Glutamatergic neuron (in vitro differentiated cells): ENCODE measurements at places on chromosomes 4 and X. TPM values are rescaled to one million over a fixed set of nuclear protein-coding genes. Genes with fewer than 3 reads are reported as not detected.

CFI gene
- not detected for total RNA-seq

RNF113A gene
- total RNA-seq: 19.1 TPM

ZBED1 gene
- 45.4 TPM for total RNA-seq

DNA sequence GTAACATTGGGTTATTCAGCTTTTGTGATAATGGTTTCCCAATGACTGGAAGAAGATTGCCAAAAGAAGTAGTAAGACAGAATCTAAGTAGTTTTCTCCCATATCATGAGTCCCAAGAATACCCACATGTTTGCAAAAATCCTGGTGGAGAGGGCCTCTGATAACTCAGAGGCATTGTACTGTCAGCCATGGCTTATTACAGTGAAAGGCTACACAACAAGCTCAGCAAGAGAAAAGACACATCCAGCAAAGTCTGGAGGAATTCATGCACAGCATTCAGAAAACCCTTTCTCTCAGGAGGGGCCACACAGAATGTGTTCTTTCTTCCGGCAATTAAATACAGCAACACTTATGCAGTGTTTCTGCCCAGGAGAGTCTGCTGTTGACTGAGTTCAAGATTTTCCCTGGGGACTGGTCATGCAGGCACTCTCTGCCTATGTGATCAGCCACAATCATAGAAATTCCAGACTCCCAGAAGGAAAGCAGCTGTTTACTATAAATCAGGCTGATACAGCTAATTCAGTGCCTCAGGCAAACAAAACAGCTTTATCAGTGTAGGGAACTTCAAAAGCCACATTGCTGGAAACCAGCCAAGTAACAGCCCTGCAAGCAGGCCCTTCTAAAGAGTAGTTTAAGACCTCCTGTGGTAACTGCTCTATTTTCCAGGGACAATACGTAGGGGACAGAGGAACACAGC, 937.1 kb downstream of the CCSER1 start:
- DNase-seq: no peak

DNA sequence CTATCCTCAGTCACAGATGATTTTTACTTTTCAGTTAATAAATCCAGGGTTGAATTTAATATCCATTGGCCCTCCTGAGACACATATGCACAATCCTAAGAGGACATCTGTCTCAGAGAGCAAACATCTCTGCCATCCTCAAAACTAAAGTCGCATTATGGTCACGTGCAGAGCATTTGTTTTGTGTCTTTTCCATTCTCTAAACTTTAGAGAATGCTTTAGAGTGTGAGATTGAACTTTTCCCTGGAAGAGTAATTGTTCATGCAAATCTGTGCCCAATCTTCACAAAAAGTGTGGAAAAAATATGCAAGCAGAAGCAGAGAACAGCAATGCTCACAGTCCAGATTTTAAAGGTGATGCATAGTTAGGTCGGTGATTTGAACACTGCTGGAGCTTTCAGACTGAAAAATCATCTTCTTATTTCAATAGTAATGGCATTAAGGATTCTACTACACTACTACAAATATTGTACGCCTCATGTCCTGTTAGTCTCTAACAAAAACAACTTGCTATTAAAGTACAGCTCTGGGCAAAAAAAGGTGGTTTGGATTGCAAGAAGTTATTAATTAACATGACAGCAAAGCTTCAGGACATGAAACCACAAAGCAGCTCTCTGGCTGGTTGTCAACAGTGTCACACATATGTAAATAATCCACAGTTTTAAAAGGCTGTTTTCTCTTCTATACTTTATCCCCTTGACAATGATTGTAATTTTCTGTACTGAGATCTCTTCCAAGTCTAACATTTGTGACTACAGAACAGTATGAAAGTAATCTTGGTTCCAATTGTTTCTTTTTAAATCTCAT, 19.9 kb downstream of the DCHS2 start:
- DNase-seq: no peak

GRCh38 chr4:136183513-136183912, 1348.8 kb downstream of the PCDH18 start:
- DNase-seq: no peak

DNA sequence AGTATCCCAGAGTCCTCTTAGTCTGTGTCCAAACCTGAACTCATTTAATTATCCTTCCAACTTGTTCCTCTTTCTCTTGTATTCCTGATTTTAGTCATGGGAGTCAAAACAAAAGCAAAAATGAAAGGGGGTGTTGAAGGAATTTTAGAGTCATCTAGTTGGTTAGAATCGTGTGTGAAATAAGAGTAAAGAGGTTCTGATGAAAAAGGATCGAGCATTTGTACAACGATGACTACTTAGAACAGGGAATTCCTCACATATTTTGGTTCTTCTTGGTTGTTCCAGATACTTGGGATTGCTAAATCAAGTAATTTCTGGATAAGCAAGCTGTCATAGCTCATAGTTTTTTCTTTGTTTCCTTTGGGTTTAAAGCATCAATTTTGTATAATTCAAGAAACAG, 194.4 kb downstream of the BCOR start:
- no peak for DNase-seq

GRCh38 chr4:5381961-5382441, 326.4 kb downstream of the EVC2 start:
- DNase-seq: no peak

DNA sequence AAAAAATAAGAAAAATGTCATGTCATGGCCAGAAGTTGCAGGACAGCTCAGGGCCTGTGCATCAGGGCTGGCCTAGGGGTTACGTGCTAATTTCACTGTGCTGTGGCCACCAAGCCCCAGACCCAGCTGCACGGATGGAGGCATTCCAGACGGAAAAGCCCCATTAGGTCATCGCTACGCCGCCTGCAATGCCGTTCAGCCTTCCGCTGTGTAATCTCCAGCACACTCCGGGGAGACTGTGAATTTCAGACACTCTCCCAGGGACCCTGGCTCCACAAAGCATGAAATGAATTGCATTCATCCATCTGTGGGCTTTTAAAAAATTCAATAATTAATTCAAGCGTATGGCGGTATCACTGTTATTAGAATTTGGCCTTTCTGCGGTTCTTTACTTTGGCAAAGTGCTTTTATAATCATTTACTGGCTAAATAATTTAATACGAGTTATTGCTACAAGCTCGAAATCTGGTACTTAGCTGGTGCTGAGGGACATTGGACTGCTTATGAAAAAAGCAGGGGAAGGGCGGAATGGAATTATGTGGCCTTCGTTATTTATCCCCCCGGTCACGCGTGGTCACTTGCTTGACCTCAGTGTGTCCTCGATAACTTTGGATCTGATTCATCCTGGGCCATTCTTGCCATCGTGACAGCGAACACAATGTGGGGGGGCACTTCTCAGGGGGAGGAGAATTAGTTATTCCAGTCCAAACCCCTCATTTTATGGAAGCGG, 9.0 kb upstream of the NSG1 start:
- DNase-seq: peak; percentile 75

DNA sequence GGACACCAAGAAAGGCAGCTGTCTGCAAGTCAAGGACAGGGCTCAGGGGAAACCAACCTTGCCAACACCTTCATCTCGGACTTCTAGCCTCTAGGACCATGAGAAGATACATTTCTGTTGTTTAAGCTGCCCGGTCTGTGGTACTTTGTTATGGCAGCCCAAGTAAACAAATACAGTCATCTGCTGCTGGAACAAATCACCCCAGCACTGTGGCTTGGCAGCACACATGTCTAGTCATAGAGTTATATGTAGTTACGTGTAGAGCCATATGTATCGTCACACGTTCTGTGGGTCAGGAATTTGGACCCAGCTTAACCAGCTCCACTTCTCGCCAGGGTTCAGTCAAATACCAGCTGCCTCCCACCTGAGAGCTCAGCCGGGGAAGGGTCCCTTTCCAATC, 2.5 kb downstream of the HTT-AS start:
- no peak for DNase-seq
